ENCODE measurements at places on chromosomes 12 and 14.

DNA sequence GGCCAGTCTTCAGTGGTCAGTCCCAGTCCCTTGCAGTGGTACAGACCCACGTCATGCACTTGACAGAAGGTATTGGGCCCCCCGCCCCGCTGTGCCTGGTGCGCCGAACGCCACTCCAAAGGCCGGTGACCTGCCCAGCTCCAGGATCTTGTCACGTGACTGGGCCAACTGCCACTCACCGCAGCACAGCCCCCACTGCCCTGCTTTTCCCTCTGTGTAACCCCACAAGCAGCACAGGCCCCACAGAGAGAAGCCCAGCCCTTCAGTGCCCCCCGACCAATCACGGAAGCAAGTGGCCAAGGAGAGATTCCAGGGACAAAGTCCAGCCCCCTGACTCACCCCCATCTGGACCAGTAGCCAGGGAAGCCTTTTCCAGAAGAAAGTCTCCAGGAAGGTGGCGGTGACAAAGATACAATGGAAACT lies 498 bp downstream of the GPR132 start:
- DNase-seq = peak; percentile 58

DNA sequence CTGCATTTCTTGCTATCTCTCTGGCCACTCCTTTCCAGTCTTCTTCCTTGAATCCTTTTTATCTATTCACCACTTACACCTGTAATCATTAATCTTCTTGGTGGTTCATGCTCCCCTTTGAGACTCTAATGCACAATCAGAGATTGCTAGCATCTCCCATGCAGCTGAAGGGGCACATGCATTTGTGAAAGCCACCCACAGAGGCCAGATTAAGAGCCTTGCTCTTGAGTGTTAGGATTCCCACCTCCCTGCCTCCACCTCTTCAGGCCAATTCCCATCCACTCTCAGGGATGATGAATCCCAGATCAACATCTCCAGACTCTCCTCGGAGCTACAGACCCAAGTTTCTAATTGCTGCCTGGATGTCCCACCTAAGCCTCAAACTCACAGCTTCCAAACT lies 19.4 kb upstream of the KRT18 start:
- DNase-seq = no peak

DNA sequence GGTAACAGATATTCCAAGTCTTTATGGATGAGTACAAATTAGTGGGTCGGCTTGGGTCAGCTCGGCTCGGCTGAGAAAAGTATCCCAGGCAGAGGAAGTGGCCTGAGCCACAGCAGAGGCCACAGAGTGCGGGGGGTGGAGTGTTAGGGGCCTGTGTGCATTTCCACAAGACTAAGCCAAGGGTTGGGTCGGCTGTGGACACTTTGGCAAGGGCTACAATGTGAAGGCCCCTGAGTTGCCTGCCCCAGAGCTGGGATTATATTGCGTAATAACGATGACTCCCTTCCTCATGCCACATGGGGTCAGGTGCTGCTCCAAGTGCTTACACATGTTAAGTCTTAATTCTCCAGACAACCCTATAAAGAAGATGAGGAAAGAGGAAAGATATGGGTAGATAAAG lies 11.4 kb downstream of the EVL start:
- DNase-seq = no peak

DNA sequence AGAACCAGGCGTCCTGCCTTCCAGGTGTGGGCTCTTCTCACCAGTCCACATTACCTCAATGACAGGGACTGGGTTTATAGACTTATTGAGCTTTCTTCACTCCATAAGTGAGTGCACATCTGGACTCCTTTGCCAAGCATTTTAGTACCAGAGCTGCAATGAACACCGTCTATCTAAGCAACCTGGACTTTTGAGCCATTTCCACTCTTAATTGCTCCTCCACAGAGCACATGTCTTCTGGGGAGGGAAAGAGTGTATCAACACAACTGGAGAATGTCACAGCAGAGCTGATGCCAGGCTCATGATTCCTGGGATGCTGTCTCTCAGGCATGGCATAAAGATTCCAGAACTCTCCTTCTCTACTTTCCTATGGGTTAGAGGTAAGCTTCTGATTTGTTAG lies 43.0 kb upstream of the BDKRB2 start:
- no peak for DNase-seq

DNA sequence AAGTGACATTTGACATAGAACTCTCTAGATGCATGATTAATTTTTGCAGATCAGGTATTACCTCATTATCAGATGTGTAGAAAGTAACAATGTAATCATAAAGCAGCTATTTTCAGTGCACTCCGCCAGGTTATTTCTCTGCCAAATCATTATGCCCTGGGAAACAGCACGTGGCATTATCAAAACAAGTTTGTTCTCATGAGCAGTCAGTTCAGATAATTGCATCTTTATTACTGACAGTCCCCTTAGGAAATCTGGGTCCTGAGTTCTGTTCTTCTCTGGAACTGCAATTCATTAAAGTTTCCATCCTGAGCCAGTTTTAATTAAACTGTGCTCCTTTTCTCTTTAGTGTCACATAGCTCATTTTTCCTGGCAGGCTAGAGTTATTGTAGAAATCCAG lies 94.7 kb upstream of the KRR1 start:
- no peak for DNase-seq

DNA sequence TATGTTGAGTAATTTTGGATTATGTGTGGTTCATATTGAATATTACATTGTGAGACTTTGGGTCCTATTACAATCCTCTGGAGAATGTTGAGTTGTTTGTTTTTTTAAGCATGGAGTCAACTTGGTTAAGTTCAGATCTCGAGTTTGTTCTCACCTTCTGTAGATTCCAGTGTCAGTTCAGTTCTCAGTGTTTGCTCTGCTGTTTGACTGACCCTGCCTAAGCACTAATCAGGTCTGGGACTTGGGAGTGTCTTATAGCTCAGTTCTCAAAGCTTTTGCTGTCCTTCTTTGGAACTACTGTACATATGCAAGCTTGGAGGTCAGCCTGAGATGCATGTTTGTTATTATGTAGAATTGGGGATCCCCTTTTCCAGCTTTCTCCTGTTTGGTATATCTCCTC lies 63.1 kb downstream of the DIP2B start:
- no peak for DNase-seq

- no peak for DNase-seq
Measured at GRCh38 chr12:111274777-111275176, 94.1 kb downstream of the PHETA1 start.

- DNase-seq = no peak
Measured at GRCh38 chr12:4267704-4268328, 5.7 kb upstream of the CCND2 start.

- no peak for DNase-seq
Measured at GRCh38 chr12:6370994-6371754, 4.2 kb downstream of the SCNN1A start.

DNA sequence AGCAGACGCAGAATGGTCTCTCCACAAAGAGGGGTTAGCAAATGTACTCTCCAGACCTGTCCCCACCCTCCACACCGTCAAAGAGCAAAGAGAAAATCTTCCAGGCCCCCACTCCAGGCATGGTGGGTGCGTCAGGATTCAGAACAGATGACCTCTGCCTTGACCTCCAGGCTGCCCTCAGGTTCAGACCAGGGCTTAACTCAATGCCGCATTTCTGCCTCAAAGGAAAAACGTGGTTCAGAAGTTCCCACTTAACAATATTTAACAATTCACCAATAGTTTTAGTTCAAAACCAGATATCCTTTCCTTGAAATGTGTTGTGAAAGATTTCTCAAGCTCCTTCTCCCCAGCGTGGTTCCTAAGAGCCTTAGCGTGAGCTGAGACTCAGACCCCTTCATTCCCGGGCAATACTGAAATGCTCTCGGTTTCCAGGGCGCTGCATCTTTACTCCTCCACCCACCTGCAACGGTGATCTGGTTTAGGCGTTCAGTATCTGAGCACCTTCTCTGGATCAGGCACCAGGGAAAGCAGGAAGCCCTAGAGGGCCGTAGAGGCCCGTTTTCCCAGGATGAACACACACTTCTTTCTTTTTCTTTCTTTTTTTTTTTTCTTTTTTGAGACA lies 22.9 kb downstream of the HSP90AA1 start:
- DNase-seq = no peak

- DNase-seq = no peak
Measured at GRCh38 chr12:93434256-93434865, 7.4 kb downstream of the UBE2N start.

DNA sequence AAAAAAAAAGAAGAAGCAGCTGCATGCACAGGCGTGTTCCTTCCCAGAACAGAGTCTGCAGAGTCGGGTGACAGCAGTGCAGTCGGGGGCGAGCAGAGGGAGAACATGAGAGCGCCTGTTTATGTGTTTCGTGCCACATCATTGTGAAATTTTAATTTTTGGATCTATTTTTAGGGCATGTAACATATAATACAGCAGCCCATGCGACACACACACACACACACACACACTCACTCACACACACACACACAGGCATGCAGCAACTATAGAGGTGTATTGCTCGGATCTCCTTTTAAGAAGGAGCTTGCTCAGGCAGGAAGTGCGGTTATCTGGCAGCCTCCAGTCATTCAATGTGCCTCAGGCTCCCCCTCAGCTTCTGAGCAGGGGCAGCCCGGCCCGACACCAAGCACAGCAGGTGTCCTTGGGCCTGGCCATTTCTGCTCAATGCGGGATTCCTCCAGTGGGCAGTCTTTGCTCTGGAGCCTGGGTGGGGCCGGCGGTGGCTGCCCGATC lies 71.8 kb downstream of the ZNF664 start:
- DNase-seq = peak; percentile 22

DNA sequence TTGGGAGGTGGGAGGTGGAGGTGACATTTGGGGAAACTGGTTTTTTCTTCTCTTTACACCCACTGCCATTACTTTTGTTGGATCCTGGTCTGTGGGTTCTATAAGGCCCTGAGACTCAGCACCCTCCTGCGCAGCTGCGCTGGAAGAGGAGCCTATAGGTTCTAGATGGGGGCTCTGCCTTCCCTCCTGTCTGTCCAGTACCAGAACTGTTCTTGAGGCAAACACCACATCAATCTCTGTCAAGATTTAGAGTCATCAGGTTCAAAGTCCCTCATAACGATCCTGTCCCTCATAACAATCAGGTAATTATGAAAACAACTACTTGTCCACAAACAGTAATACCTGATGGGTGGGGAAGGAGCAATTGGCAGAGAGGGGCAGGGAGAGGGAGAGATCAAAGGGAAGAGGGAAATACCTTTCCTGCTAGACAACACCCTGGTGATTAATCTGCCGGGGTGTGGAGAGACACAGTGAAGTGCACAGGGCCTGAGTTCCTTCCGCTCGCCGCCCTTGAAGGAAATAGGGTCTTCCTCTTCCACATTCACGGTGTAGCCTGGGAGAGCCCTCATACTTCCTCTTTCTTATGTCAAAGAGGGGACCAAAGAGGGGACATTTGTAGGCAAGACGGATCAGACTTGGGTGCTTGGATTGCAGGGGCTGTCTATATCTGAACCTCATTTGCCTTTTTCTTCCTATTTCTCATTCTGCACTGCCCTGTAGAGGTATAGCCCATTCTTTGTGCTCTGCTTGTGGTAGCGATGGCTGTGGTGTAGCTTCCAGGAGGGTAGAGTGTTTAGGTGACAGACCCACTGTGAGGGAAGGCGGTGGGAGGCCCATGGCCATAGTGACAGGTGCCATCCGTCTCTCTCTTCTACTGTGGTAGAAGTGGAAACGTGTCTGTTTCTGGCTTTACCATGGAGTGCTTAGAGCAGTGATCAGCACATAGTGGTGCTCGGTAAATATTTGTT lies 12.6 kb downstream of the GPRC5A start:
- no peak for DNase-seq

- peak; percentile 26 for DNase-seq
Measured at GRCh38 chr12:59403259-59403932, 192.4 kb upstream of the SLC16A7 start.

DNA sequence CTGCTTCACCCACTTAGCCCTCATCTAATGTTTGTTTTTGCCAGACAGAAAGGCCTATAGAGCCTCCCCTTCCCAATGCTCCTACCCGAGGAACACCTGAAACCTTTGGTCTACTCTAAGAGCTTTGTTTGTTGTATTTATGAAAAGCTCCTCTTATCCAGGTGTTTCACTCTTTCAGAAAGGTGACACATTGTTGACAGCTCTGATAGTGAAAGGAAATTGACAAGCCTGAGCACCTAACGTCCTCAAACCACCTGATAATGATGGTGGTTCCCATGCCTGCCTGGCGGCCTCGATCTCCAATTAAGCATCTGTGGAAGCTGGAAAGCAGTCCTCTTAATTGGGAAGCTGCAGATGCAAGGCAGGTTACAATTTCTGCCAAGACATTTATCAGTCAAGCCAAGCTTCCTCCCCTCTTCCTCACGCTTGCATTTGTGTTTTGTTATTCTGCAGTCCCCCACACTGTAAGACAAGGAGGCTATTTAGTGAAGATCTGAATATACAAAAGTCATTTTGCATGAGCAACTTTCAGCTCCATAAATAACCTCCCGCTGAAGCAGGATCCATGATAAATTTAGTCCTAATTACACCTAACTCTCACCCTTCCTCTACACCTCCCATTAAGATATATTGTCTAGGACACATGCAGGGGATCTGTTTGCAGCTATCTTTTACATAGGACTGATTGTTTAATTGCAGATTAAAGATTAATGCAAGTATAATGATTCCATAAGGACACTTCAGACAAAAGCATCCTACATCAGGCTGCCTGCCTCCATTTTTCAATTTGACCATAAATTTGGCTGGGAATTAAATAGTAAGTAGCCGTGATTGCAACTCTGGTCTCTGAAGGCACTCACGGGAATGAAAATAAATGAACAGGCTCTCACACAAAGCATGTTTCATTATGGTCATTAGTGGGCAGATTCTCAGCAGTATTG lies 288.6 kb downstream of the PDZRN4 start:
- no peak for DNase-seq

DNA sequence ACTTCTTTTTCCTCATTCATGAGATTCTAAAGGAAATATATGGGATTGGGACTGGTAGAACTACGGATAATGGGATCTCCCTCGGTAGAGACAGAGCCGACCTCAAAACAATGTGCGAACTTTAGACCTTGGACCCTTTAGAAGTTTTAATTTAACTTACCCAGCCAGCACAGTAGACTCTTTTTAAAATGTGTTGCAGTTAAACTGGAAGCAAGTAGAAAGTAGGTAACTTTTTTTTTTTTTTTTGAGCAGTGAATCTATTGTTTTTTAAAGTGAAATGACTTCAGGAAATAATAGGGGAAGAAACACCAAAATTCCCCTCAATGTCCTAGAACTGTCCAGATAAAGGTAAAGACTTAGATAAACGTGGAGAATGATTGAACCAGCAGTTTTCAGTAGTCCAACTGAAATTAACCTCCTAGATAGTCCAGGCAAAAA lies 1.1 kb upstream of the ATXN2 start:
- no peak for DNase-seq

- DNase-seq = no peak
Measured at GRCh38 chr14:83975841-83976770, 1553.8 kb upstream of the FLRT2 start.

DNA sequence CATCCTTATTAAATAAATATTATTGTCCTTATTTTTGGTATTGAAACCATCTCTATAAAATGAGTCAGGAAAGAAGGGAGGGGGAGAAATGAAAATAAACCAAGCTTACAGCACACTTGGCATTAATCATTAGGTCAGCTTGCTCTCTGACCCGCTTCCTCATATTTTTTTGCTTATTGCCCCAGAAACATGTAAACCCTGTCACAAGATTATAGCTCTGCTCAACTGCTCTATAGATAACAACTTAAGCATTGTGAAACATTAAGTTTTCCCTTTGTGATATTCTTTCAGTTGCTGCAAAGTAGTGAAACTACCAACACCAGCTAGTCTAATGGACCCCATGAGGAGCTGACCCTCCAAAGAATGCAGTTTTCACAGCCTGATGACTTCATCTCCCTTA lies 819.5 kb downstream of the SLC16A7 start:
- no peak for DNase-seq
